ENCODE measurements at places on chromosomes 2 and 18.
A peak's percentile ranks its signal among the peaks of the same experiment; 100 is the strongest.

DNA sequence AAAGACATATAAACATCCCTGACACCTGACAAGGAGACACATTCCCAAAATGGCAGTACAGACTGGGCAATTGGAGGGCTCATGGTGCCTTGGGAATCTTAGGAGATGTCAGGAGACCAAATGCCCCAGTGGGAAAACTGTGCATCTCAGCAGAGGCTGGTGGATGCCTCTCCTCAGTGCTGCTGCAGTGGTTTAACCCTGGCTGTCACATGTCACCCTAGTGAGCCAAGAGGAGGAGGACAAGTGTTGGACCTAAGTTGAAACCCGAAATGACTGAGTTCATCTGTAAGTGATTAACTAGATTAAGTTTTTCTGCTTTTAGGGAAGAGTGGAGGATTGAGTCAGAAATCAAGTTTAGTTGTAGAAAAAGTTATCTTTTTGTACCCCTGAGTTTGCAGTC, 5.2 kb upstream of the NAGK start:
- DNase-seq: no peak

- DNase-seq: no peak
Observed at GRCh38 chr2:207137596-207138337, 28.0 kb downstream of the KLF7 start.

DNA sequence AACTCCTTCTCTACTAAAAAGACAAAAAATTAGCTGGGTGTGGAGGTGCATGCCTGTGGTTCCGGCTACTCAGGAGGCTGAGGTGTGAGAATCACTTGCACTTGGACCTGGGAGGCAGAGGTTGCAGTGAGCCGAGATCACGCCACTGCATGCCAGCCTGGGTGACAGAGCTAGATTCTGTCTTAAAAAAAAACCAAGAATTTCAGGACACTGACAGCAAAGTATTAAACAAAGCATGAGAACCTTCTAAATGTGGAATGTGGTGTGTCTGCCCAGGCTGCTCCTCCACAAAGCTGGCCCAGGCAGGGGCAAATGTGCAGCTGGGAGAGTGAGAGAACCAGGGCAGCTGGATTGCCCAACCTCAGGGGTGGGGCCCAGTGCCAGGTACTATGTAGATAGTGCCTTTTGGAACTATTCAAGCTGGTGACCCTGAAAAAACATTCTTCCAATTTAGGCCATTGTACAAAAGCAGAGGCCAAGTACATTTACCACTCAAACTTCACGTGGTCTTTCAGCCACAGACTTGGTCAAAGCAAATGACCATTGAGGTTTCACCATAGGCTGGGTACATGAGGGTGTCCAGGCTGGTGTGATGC, 6.7 kb upstream of the UGT1A5 start:
- DNase-seq: peak; percentile 30

DNA sequence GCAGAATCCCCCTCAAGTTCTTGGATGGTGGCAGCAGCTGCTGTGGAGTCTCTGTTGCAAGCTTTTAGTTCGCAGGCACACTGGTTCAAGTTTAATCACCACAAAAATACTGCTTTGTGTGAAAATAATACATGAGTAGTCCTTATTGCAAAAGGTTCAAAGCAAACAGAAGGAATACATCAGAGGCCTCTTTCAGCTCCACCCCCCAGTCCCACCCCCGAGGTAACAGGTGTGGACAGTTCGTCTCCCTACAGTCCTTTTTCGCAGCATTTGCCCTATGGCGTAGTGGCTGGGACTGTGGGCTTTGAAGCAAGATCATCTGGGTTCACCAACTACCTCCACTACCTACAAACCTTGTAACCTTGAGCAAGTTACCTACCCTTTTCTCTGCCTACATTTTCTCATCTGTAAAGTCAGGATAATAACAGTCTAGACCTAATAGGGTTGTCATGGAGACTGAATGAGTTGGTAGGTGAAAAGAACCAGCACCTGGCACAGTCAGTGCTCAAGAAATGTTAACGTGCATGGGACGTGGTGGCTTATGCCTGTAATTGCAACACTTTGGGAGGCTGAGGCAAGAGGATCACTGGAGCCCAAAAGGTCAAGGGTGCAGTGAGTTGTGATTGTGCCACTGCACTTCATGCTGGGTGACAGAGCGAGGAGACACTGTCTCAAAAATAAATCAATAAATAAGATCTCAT, 61.7 kb downstream of the TCF7L1 start:
- DNase-seq: no peak

DNA sequence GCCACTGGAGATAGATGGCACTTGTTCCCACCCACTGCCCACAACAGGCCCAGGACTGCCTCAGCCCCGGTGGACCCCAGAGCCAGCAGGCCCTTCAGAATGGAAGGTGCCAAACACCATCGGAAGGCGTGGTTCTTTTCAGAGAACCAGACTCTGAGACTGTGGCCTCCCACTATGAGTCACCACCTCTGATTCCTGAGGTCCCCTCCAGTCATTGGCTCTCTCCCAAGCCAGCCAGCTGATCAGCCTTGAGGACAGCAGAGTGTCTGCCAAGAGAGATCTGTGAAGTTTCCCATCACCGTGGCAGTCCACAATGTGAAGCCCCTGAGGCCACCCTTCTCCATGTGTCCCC, 10.4 kb upstream of the MAP3K2 start:
- peak; percentile 96 for DNase-seq
